ENCODE measurements at places on chromosomes 7 and 10.
A peak's percentile ranks its signal among the peaks of the same experiment; 100 is the strongest.

DNA sequence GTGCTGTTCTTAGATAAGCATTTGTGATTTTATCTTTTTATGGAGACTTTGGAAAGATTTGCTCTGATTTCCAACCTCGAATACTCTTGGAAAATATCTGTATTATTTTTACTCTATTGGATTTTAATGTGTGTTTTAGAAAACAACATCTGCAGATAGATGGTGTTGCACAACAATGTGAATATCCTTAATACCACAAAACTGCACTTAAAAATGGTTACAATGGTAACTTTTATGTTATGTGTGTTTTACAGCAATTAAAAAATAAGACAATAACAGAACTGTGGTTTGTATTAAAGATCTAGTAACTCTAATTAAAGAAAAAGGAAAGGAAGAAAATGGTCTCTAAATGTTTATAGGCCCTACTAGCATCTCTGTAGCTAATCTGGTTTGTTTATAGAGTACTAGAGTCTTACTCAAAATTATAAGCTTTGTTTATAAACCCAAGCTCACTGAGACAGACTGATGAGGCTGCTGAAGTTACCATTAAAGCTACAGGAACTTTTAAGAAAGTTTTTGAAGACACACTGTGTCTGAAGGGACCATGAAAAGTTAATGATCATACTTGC is 74.6 kb upstream of the CC2D2B start:
- DNase-seq: no peak

GRCh38 chr7:157494506-157495176 is 157.8 kb downstream of the DNAJB6 start:
- no peak for DNase-seq

- DNase-seq: no peak
Measured at GRCh38 chr7:35647171-35647574, 47.8 kb downstream of the HERPUD2 start.

- DNase-seq: no peak
Measured at GRCh38 chr10:104331208-104331838, 6.9 kb downstream of the ITPRIP start.

- no peak for DNase-seq
Measured at GRCh38 chr10:82813856-82814255, 938.9 kb downstream of the NRG3 start.

DNA sequence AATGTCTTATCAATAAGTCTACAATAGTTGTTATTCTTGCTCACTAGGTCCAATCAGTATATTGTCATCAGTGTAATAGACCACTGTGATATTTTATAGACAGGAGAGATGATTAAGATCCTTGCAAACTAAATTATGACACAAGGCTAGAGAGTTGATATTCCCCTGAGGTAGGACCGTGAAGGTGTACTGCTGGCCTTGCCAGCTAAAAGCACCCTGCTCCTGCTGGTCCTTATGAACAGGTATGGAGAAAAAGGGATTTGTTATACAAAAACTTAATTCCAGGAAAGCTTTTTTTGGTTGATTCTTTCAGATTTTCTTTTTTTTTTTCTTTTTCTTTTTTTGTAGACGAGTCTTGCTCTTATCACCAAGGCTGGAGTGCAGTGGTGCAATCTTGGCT is 16.8 kb upstream of the TMEM213 start:
- no peak for DNase-seq

GRCh38 chr10:78540355-78541076 is 506.9 kb downstream of the RPS24 start:
- DNase-seq: no peak

- no peak for DNase-seq
Measured at GRCh38 chr10:127040756-127041155, 135.5 kb downstream of the DOCK1 start.

DNA sequence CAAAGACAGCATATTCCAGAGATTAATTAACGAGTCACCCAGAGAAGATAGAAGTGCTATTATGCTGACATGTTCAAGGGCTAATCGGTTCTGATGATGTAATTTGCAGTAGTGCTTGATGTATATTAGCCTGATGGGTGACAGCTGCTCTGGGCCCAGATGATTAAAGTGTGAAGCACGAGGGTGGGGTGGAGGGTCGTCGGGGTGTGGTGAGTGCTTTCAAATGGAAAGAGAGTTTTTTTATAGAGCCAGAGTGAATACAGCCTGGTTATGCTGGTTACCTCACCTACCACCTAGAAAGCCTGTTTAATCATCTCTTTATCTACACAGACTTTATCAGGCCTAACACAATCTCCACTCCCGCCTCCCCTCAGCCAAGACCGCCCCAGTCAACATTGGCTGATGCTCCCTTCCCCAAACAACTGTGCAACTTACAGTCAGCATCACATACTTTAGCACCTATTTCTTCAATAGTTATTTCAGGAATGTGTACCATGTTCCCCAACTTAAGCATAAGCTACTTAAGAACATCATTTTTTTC is 11.5 kb upstream of the STN1 start:
- DNase-seq: no peak

DNA sequence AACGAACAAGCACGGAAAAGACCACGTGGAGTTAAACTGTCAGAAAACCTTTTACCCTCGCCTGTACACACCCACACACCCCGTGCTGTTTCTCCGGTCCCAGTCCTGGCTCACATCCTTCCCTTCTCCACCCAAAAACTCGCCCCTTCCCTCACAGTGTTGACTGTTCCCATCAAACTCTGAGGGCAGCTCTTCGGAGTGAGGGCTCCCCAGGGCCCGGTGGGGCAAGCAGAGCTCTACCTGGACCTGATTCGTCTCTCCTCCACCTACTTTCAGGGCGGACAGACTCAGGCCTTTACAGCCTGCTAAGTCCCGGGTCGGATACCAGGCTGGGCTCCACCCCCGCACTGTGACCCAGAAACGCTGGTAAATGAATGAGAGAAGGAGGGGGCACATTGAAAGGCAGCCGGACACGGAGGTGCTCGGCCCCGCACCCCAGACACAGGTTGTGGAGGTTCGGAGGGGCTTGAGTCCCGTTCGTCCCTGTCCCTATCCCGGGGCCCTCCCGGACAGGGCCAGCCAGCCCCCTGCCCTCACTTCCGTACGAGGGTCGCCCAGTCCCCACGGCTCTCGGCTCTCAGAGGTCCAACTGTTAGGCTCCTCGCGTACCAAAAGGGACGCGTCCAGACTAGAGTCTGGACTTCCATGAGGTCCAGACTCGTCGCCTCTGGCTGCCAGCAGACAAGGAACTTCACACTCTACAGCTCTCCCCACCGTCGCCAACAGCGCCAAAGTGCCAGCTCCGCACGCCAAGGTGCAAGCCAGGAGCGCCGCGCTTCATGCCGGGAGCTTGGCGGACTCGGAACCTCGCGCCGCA is 31.7 kb upstream of the ASL start:
- peak; percentile 17 for DNase-seq

GRCh38 chr7:120677535-120677934 is 180.4 kb downstream of the TSPAN12 start:
- no peak for DNase-seq

DNA sequence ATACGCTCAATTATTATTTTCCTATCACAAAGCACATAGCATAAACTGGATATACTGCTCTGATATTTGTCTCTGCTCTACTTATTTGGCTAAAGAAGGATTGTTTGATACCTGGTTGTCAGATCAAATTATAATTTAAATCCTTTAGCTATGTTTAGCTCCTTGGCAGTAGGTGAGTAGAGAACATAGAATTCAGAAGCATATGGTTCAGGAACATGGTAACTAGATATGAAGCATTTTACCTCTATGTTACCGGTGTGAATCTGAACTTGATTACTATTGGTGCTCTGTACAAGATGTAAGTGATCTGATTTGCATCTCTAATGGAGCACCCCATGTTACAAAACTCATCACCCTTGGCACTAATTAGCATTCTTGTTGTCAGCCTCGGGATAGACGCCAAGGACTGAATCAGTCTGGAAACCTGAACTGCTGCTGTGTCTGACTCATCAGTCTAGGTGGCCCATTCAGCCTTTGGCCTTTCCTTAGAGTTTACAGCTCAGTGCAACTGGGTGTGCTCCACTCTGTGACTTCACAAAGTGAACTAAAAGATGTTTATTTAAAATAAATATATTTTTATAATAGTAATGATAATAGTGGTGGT is 12.3 kb upstream of the MYPN start:
- DNase-seq: no peak

- DNase-seq: no peak
Measured at GRCh38 chr7:18509481-18509880, 13.9 kb downstream of the HDAC9 start.

DNA sequence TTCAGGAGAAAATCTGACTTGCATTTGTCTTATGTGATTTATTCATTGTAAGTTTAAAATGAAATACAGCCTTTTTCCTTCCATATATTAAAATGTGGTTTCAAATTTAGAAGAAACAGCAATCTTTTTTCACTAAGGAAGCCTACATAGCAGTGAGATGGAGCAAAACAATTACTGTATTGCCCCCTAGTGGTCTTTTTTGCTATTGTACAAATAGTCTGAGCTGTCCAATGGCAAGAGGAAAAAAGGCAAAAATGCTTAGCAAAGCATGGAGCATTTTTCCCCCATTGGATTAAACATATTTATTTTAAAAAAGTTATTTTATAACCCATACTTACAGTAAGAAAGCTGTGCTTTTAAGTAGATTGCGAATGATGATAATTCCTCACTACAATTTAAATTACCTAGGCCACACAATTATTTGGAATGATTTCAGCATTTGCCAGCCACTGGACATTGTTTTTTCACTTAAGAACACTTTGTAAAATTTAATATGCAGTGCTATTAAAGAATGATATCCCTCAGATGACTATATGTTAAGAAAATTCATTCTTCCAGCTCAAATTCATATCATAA is 119.5 kb downstream of the CPED1 start:
- peak; percentile 62 for DNase-seq

DNA sequence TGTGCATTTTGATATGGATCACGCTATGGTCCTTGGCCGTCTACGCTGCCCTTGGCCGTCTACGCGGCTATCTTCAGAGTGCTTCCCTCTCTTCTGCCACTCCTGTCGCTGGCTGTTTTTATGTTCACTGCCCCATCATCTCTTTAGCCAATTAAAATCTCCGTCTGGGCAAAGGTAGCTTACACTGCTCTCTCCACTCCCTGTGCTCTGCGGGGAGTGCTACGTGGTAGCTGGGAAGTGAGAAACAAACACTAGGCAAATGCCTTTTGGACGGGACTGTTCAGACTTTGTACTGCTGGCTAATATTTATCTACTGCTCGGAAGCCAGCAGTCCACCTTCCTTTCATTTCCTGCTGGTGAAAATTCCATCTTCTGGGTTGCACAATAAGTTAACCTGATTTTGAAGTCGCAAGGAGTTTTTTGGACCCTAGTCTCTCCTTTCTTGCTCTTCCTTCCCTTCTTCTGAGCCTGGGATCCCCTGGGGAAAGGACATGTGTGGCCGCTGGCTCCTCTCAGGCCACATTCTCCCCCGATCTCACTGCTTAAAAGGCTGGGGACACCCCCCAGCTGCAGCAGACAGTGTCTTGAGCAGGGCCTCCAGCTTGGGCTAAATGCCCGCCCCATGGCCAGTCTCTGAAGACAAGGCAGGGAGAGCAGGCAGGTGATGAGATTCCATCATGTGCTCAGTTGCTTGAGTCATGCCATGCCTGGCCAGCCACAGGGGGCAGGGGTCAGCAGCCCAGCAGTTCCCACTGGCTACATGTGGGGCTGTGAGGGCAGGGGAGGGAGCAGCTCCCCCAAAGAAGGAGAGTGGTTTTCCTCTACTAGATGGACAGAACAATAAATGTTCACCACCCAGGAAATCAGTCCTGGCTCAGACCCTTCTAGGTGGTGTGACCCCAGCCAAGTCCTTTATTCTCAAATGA is 25.5 kb upstream of the RBM33 start:
- no peak for DNase-seq

- no peak for DNase-seq
Measured at GRCh38 chr10:29634764-29635625, at the start of gene SVIL. Gene SVIL (minus strand): TSS chr10:29634971. CDS start chr10:29555058, 79,913 bp downstream.

Measured in CD4-positive, alpha-beta T cell treated with Interleukin-17A for 1 hour (primary cell).